ENCODE measurements at places on chromosomes 2 and 18.

- DNase-seq = no peak
These were observed 1.6 kb downstream of the IRS1 start for GRCh38 chr2:226797989-226798421.

DNA sequence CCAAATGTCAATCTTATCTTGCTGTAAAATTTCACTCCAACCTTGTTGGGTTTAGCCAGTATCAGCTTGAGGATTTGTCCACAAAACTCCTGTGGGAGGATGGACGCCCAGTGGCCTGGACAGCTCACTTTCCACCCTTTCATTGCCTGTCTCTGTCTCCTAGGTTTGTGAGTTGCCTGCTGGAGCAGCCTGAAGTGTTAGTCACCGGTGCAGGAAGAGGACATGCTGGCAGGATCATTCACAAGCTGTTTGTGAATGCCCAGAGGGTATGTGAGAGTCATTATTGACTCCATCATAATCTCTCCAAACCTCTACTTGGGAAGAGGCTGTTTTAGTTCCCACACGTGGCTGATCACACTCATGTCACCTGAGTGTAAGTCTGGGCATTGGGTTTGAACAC lies 112.3 kb downstream of the RAB3GAP1 start:
- DNase-seq = no peak

DNA sequence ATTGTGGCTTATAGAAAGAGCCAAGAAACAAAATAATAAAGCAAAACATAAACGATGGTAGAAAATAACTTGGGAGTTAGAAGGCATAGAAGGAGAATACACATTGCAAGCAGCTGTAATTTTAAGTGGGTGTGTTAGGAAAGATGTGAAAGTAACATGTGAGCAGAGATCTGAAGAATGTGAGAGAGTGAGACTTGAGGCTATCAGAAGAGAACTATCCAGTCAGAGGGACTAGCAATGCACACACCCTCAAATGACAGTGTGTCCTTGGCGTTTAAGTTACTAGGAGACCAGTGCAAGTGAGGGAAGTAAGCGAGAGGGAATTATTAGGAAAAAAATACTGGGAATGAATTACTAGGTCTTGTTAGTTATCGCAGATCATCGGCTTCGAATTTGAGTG lies 304.9 kb downstream of the DSEL start:
- no peak for DNase-seq

GRCh38 chr2:165202239-165202638 lies 1.6 kb downstream of the SCN3A start:
- no peak for DNase-seq

DNA sequence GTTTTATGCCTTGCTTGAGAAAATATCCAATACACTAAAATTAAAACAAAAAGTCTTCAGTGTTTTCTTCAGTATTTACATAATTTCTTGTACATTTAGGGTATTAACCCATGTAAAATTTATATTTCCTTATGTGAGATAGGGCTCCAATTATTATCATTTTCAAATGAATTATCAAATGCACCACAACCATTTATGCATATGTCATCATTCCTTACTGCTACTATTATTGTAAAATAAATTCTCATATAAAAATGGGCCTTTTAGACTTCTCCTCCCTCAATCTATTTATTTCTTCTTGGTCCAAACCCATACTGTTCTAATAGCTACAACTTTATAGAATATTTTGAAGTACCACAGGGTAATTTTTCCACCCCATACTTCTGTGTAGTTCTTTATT lies 175.3 kb upstream of the LYPD1 start:
- no peak for DNase-seq

DNA sequence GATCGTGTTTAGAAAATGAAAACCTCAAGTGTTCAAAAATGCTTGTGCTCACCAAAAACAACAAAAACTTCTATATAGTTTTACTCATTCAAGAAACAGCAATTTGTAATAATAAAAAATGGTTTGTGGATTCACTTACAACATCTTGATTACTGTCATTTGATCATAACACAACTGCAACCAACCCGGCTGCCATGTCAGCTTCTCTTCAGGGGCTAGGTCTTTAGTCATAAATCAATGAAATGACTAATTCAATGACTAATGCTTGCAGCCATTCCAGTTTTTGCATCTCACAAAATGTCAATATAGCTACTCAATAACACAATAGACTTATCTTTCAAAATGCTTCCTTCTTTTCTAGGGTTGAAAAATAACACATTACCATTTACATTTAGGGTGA lies 128.0 kb downstream of the OLA1 start:
- DNase-seq = no peak

GRCh38 chr2:240392084-240392947 lies 43.1 kb upstream of the GPC1 start:
- no peak for DNase-seq

DNA sequence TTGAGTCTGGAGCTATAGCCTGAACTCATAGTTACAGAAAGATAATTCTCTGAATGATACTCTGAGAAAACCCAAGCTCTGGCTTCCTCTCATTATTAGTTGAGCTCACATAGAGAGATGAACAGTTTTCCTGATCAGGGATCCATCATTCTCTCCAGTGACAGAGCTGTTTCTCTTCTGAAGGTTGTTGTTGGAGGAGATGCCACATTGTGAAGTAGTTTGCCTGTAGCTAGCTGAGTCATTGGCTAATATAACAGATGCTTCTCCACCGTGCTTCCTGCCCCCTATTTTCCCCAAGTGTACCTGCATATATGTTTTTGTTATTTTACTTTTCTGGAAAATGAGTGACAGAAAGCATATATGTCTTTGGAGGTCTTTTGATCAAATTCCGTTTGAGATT lies 64.6 kb downstream of the OSBPL6 start:
- DNase-seq = no peak

GRCh38 chr2:27992787-27993401 lies 102.4 kb downstream of the BABAM2 start:
- no peak for DNase-seq

DNA sequence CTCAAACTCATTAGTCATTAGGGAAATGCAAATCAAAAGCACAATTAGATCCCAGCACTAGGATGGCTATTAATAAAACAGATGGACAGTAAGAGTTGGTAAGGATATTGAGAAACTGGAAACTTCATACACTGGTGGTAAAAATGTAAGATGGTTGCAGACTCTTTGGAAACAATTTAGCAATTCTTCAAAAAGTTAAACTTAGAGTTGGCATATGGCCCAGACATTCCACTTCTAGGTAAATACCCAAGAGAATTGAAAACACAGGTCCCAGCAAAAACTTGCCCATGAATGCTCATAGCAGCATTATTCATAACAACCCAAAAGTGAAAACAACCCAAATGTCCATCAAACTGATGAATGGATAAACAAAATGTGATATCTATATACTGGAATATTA lies 84.9 kb upstream of the ZFP36L2 start:
- DNase-seq = no peak

GRCh38 chr18:67726882-67727281 lies 210.4 kb upstream of the DSEL start:
- DNase-seq = no peak

DNA sequence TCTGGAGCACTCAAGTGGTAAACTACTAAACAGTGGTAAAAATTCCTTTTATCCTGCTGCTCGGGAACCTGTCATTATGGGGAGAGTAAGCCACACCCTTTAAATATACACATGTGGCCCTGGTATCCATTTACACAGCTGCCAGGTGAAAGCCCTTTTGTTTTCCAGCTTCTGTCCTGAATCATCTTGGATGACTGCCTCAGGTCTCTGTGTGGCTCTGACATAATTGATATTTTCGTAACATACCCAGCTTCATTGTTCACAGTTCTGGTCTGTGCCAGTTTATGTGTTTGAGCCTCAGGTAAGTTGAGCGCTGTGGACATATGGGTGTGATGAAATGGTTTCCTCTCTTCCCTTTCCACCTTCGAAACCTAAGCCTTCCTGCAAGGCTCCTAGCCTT lies 15.7 kb upstream of the TTC39C start:
- no peak for DNase-seq

DNA sequence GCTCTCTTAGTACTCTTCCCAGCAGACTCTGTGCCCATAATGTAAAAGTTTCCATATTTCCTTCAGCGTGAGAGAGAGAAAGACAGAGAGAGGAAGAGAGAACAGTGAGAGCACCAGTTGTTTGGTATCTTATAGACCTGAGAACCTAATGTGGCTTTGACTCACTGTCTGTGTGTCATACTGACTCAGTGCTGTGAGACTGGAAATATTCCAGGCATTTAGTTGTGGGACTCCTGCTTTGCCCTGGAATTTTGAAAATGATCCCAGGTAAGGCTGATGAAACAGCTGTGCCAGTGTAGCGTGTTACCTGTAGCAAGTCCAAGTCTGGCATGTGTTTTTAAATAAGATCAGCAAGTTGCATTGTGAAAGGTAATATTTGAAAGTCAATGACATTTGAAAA lies 87.9 kb upstream of the KCNH7 start:
- DNase-seq = no peak

- DNase-seq = no peak
These were observed 97.8 kb downstream of the HDAC4 start for GRCh38 chr2:239302808-239303557.

DNA sequence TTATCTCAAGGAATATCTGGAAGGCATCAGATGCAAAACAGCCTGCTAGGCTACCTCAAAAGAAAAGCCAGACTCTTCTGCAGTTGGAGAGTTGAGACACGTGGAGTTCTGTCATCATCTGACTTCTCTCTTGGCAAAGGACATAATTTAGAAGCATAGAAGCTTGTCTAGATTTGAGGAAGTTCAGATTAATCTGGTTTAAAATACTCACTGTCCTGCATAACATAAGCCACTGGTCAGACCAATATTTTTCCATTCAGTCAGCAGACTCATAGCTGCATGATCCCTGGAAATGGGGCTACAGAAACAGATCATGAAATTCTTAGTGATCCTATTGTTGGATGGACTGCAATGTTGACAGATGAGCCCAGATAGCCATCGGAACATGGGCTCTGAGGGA lies 349.0 kb downstream of the TXNL1 start:
- no peak for DNase-seq

DNA sequence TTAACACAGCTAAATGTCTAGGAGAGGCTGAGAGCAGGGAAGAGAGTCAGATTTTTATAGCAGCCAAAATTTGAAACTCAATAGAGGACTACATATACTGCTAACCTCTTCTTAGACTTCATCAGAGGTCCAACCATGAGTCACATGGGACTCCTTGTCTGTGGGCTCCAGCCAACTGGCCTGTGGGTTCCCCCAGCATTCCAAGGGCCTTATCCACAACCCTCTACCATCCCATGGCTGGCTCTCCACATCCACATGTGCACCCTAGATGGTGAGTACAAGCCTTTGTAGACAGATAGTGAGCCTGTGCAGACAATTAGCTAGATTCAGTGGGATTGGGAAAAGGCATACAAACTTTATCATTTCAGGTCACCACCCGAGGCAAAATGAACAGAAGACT lies 901.9 kb upstream of the ZEB2 start:
- DNase-seq = no peak

GRCh38 chr2:138058427-138058826 lies 94.2 kb downstream of the HNMT start:
- no peak for DNase-seq

DNA sequence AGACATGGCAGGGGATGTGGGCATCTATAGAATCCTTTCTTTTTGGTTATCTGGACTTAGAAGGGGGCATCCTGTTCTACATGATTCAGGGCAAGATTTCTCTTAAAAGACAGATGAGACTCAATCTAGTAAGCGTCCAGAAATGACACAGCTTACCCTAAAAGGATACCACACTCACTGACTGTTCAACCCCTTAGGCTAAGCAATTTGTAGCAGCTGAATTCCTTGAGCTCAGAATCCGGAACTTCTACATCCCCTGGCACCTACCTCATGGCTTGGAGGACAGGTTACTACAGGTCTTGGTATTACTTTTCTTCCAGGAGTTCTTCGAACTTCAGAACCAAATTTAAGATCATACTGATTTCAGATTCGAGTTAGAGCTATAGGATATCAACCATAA lies 138.4 kb downstream of the LAMA3 start:
- no peak for DNase-seq

DNA sequence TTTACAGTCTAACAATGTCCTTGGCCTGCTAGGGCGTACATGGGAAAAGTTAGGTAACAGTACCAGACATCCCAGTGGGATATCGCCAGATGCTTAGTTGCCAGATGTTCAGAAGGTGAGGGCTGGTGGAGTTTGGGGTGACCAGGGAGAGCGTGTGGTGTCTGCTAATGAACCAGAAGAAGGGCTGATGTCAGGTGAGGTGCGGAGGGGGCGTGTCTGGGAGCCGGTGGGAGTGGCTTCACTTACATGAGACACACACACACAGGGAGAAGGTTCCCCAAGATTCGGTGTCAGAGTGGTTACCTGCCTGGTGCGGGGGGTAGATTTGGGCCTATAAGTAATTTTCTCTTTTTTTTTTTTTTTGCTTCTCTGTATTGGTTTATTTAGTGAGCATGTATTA lies 12.2 kb downstream of the RAB31 start:
- DNase-seq = no peak
